ENCODE measurements at places on chromosomes 6 and 20.
A peak's percentile ranks its signal among the peaks of the same experiment; 100 is the strongest.

GRCh38 chr20:51697096-51697826 lies 70.9 kb downstream of the ATP9A start:
- DNase-seq, result no peak

- no peak for DNase-seq
Measured at GRCh38 chr6:13535306-13535705, 39.1 kb upstream of the SIRT5 start.

GRCh38 chr20:61874421-61875068 lies 191.1 kb downstream of the TAF4 start:
- DNase-seq, result no peak

DNA sequence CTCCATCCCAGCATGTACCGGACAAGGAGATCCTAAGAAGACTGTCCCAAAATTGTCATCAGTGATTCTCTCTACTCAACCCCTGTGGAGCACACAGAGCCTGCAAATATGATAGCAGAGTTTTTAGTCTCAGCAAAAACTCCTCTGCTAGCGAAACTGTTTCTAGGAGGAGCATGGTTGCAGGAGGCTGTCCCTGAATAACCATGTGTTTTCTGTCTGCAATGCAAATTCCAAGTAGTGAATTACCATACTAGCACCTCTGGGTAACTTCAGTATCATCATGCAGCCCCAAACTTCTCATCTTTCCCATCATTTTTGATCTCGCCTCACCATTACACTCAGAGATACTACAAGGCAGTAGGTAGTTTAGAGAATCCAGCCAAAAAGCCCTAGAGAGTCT lies 24.8 kb upstream of the WFDC12 start:
- no peak for DNase-seq

DNA sequence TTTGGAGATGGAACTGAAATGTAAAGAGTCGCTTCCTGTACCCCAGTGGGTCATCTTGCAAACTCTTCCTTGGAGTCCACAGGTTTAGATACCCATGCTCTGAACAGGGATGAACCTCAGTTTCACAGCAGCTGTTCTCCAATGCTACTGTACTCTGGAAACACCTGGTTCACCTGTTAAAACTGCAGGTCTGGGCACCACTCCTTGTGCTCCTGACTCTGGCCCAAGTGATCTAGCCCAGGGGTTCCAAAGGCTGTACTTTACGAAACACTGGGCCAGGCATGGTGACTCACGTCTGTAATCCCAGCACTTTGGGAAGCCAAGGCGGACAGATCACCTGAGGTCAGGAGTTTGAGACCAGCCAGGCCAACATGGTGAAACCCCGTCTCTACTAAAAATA lies 102.1 kb downstream of the ATP9A start:
- no peak for DNase-seq

DNA sequence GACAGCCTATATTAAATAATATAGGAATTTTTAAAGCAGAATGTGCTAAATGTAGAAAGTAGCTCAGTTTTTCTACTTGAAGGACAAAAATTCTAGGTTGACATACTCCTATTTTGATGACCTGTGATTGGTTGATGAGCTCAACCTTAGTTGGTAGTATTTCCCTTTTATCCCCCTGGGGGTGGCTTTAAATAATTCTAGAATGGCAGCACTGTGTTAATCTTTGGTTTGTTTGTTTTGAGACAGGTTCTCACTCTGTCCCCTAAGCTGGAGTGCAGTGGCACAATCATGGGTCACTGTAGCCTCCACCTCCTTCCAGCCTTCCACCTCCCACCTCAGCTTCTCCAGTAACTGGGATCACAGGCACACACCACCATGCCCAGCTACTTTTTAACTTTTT lies 29.2 kb downstream of the FARS2 start:
- DNase-seq, result no peak

- no peak for DNase-seq
Measured at GRCh38 chr20:44495802-44496481, 20.3 kb downstream of the TTPAL start.

- no peak for DNase-seq
Measured at GRCh38 chr6:32167154-32167760, 2.9 kb downstream of the EGFL8 start.

- no peak for DNase-seq
Measured at GRCh38 chr6:30022189-30022588, 38.9 kb upstream of the POLR1H start.

- DNase-seq, result no peak
Measured at GRCh38 chr6:37741757-37742400, 44.2 kb upstream of the MDGA1 start.

- DNase-seq, result peak; percentile 61
Measured at GRCh38 chr6:31400467-31401289, 2.7 kb upstream of the MICA start.

DNA sequence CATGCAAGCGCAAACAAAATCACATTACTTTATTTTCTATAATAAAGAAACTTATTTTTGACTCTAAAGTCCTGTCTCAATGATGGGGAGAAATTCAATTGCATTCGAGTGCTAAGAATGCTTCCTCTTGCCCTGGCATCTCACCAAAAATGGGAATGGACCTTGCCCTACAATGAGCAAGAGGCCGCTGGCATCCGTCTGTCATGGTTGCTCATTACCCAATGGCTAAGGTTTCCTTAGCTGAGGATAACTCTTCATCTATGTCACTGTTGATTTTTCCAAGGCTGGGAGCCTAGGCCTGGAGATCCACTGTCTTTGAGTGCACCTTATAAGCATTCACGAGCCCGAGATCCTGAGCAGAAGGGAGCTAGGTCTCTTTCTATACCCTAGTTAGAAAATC lies 471.3 kb upstream of the NRSN1 start:
- no peak for DNase-seq

- no peak for DNase-seq
Measured at GRCh38 chr6:57432919-57433684, 115.7 kb downstream of the PRIM2 start.

GRCh38 chr6:4829089-4829488 lies 52.9 kb downstream of the CDYL start:
- no peak for DNase-seq

- no peak for DNase-seq
Measured at GRCh38 chr20:16135630-16136029, 437.6 kb downstream of the KIF16B start.
